ENCODE measurements at places on chromosomes 5 and 9.

DNA sequence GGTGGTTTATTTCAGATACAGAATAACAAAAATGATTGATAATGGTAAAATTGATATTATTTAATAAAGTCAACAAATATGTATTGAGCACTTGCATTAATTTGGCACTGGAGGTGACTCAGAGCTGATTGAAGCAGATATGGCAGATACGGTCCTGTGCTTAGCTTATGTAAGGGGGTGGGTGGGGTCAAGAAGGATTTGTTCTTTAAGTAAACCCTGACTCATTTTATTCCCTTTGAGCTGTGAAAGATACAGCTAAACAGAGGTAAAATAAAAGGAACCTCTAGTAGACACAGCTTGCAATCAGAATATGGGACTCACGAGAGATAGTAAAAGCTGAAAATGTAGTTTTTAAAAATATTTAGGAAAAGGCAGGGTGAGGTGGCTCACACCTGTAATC lies 201.3 kb upstream of the CLINT1 start:
- no peak for DNase-seq

DNA sequence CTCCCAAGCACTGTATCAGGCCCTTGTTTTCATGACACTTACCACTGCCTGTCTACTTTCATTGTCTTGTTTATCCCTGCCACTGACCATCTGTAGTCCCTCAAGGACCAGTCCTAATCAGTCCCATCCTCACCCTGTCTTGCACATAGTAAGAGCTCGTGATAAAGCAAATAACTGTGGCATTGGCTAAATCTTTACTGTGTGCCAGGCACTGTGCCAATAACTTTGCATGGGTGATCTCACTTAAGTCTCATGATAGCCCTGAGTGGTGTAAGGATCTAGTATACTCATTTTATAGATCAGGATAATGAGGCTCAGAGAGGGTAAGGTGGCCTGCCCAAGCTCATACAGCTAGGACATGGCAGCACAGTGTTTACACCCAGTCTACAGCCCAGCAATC lies 5.6 kb downstream of the CDX1 start:
- no peak for DNase-seq

DNA sequence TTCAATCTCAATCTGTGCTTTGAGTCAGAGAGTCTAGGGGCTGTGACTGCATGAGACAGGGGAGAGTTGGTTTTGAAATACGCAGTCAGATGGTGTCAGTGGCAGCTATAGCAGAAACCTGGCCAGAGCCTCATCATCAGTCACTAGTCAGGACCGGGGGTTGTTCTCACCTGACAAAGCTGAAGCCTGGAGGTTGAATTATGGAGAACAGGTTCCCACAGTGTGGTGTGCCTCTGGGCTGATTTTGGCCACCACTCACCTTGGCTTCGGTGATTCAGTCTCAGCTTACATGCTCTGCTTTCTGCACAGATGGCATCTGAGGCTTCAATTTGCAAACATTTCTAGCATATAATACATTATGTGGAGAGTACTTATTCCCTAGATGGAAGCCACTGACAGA lies 387.3 kb downstream of the YTHDC2 start:
- DNase-seq, result no peak

GRCh38 chr9:125262294-125262991 lies 817 bp downstream of the GAPVD1 start:
- peak; percentile 5 for DNase-seq

DNA sequence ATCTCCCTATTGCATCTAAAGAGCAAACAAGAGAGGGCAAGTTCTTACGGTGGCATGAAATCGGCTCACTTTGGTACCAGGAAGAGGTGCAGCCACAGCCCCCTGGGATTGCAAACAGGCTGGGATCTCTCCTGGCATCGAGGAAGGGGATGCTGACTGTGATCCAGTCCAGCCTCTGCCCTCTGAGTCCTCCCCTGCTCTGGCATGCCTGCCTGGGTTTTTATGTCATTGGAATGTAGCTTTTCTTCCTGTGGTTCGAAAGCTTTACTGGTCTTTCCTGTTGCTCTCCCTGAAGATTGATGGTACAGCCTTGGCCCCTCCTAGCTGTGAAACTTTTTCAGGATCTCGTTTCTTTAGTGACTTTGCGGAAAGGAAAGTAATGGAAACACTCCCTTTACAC lies 6.6 kb downstream of the SLC46A2 start:
- no peak for DNase-seq

- DNase-seq, result no peak
These were observed 117.0 kb downstream of the NXNL2 start for GRCh38 chr9:88651682-88652633.

DNA sequence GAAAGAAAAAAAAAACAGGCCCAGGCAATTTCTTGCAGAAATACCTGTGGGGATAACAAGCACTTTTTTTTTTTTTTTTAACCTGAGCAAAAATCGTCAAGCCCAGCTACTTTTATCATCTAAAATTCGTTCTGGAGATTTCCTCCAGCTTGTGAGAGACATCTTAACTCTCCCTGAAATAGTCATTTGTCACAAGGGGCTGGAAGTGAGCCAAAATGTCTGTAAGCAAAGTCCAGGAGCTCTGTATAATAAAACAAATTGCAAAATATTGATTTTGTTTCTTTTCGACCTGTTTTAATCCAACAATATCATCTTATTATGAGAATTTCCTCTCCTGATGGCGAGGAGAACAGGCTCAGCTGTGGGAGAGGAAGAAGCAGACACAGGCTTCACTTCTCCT lies 168.4 kb downstream of the TTLL11 start:
- no peak for DNase-seq

DNA sequence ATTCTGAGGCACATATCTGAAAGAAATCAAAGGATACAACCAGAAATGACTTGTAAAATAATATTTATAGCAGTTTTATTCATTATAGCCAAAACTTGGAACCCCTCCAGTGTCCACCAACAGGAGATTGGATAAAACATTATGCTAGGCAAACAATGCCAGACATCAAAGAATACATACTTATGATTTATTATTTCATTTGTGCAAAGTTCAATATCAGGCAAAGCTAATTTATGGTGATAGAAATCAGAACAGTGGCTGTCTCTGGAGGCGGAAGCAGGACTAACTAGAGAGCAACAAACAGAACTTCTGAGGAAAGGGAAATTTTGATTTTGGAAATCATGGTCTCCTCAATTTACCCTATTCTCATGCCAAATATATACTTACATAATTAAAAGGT lies 193.1 kb downstream of the ICE1 start:
- DNase-seq, result no peak

DNA sequence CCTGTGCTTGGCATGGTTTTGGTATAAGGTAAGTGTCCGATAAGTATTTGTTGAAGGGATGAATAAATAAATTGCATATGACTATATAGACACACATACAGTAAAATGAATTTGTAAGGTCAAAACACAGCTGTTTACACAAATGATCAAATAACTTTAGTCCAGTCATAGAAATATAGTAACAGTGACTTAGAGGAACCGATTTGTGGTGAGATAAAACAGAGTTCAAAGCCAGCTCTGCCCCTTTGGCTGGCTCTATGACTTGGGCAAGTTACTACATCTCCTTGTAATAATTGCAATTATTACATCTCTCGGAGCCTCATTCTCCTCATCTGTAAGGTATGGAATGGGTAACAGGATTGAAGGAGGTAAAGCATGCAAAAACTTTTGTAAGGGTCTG lies 384.0 kb downstream of the PLK2 start:
- no peak for DNase-seq

DNA sequence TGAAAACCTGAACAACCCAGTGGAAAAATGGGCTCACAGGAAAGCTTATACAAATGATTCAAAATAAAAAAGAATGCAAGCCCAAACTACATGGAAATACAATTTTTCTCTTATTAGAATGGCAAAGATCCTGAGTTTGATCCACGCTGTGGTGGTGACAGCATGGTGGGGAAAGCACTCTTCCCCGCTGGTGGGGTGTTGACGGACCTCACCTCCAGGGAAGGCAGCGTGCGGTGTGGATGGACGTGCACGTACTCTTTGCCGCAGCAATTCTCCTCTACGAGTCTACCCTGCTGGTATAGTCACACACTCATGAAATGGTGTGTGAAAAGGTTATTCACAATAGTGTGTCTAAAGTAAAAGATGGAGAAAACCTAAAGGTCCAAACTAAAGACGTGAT lies 5.9 kb upstream of the ZFP62 start:
- DNase-seq, result no peak

- DNase-seq, result peak; percentile 89
These were observed 102.2 kb downstream of the MAP1B start for GRCh38 chr5:72209147-72210115.

GRCh38 chr9:110999379-110999778 lies 38.9 kb downstream of the LPAR1 start:
- DNase-seq, result no peak

DNA sequence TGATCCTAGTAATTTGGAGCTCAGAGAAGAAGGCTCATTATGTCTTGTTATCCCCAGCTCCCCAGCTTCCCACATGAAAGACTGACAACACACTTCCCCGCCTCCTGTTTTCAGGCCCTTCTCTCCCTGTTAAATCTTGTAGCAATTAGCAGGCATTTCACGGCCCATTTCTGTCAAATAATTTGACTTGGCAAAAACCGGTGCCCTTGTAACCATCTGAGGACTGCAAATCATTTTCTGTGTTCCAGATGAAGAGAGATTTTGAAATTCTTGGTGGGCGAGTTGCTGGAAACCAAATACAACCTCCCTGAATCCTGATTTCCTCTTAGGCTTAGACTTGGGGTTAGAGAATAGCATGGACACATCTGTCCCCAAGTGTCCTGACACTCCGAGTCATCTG lies 109.7 kb downstream of the MSX2 start:
- DNase-seq, result no peak

- no peak for DNase-seq
These were observed 2.1 kb downstream of the RIC1 start for GRCh38 chr9:5631026-5631425.

DNA sequence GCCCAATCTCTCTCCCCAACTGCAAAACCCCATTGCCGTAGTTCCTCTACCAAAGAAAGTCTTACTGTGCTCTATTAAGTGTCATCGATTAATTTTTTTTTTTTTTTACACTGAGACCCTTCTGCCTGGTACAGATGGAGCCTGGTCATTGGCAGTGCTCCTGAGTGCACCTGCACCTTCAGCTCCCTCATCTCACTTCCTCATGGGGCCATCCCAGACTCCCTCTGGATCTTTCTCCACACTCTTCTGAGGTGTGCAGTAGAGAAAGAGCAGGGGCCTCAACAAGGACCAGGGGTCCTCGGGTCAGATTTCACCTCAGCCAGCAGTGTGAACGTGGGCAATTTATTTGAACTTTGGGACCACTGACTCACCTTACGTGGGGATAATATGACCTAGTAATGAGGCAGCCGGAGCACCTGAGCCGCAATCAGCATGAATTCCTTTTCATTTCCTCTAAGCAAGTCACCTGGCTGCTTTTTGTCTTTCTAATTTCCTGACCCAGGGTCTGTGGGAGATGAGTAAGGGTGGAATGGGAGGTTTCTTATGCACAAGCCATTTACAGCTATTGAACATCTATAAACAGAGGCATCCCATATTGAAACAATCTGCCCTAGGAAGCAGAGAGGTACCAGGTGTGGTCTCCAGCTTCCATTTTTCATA lies 22.3 kb upstream of the GABRP start:
- no peak for DNase-seq

- DNase-seq, result no peak
These were observed 16.7 kb downstream of the PDLIM4 start for GRCh38 chr5:132274050-132274792.

GRCh38 chr9:100671898-100672297 lies 94.0 kb downstream of the CAVIN4 start:
- DNase-seq, result no peak

DNA sequence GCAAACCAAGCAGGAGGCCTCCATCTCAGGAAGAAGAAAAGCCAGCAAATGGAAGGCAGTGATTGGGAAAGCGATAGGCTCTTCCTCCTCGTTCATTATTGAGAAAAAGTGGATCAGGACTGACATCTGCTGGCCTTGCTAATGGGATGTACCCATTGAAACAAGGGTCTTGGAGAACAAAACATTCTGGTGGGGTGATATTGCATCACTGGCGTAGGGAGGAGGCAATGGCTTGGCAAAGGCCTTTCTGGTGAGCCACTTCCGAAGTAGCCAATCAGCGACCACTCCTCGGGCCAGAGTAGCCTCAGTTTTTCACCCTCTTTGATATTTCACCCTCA lies 86.7 kb upstream of the NFIB start:
- DNase-seq, result peak; percentile 92

DNA sequence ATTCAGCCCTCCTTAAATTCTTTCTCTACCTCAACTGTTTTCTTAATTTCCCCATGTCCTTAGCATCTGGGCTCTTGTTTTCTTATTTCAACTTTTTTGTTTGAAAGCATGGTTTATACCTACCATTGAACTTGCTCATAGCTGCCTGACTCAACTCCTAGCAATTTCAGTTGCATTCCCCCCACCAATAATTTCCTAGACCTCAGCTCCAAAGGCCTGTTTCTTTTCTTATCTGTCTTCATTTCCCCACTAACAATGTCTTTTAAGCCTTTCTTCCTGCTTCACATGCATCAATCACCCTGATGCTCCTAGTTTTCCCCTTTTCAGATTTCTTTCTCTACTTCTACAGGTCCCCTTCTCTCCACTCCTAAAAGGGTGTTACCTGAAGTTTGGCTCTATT lies 129.7 kb upstream of the PDE4D start:
- no peak for DNase-seq

GRCh38 chr5:94040591-94041148 lies 299.3 kb upstream of the POU5F2 start:
- no peak for DNase-seq

- no peak for DNase-seq
These were observed 198.2 kb downstream of the KIF4B start for GRCh38 chr5:155211764-155212163.

DNA sequence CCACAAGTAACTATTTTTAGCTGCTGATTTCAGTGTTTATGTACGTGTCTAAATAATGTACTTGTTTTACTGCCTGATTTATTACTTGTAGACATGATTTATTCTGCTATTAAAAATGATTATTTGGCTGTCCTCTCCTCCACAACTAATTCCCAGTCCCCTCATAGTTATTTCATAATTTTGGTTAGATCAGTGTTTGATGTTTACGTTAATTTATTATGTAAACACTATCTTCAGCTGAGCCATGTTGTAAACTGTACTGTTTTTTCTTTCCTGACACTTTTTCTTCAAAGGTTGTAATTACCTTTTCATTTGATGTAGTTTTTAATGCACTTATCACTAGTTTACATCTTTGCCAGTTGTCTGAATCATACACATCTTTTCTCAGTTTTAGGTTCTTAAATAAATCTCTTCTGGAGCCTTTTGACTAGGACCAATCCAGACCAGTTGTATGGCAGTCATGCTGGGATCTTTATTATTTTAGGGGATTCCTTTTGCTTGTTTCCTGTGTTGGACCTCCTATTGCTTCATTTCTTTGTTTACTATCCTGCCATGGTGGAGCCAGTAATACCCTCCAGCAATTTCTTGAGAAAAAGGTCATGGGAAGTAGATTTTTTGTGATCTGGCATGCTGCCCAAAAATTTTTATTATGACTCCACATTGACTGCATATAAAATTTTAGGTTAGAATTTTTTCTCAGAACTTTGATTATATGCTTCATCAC lies 16.1 kb downstream of the AP3S1 start:
- DNase-seq, result no peak

DNA sequence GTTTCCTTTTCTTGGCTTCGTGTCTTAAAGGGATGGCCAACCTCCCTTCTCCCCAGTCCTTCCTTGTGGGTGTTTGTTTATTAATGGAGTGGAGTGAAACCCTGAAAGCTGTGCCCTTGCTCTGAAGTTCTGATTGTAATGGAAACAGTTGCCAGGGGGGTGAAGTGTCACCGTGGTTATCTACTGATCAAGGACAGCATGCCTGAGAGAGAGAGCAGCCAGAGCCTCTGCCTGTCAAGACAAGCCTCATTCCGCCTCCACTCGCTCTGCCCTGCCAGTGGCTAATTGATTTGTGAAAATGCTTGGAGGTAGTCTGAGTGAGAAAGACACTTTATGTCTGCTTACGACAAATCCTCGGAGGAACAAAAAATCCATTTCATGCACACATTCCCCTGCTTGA lies 143.7 kb upstream of the SLC30A5 start:
- DNase-seq, result no peak

Data from NCI-H1694 (cell line).